ENCODE measurements at places on chromosomes 1 and 21.

- DNase-seq, result no peak
Observed at GRCh38 chr21:31913182-31913608, 40.4 kb downstream of the HUNK start.

DNA sequence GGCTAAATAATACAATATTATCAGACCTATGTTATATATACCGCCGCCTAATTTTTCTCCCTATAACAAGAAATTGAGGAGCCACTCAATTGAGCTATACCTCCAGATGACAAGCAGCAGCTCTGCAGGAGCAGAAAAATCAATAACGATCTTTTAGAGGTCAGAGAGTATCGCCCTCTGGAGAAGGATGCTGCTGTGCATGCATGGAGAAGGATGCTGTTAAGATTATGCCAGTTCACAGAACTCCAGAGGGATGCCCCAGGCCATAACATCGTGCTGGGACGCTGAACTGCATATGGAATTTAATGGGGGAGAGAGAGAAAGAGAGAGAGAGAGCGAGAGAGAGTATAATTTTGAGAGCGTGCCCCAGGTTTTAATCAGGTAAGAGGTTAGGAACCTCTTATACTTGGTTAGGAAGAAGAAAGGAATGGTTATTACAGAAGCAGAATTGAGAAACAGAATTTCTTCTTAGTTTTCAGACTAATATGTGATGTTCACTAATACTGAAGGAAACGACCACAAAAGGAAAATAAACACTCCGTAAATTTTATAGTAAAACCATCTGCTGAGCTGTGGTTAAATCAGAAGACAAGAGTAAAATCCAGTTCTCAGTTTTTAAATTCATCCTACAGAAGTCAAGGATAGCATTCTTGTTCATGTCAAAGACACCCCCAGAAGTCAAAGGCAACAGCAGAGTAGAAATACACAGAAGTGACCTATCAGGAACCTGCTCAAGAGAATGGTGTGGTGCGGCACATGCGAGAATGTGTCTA, 111.1 kb downstream of the SMYD2 start:
- no peak for DNase-seq

DNA sequence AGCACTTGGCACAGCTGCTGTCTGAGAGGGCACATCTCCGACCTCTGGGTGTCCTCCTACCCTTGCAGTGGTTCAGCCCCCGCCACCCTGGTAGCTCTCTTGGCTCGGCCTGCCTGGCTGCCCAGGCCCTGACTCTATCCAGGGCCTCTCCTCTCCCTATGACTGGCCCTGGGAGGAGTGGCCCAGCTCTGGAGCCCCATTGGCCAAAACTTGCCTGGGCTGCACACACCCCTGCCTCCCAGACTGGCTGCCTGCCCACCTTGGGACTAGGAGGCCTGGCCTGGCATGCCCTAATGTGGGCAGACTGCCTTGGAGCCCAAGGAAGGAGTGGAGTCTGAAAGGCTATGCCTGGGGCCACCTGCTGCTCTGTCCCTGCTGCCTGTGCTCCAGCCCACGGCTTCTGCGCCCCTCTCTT, 33.6 kb downstream of the ACOT11 start:
- DNase-seq, result no peak

DNA sequence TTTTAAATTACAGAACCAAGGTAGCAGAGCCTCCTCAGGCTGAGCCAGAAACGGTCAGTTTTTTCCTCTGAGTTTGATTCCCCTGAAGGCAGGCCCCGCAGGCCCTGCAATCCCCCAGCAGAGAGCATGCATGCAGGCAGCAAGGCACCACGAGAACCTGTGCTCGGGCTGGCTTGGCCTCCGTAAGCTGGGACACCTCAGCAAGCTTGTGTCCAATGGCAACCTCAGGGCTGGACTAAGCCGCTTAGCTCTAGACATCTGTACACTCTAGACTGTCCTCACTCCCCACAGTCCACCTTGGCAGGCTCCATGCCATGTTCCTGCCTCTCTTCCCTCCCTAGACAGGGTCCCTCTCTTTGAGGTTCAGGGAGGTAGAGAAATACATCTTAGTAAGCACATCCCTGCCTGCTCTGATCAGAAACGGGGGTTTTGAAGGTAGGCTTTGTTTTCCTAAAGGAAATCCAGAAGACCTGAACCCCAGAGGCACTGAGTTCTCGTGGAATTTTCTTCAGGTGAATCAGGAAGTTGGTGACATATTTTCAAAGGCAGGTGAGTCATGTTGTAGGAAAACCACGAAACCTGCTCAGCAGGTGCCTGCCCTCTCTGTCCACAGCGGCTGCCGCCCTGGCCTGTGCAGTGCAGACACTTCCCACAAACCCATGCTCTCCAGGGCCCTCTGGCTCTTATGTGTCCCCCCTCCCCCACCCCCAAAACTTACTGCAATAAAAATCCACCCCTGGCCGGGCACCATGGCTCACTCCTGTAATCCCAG, 7.0 kb downstream of the TMEM63A start:
- DNase-seq, result no peak

- no peak for DNase-seq
Observed at GRCh38 chr21:33801424-33802405, 113.9 kb downstream of the ATP5PO start.

All from stimulated activated CD4-positive, alpha-beta T cell treated with anti-CD3 and anti-CD28 coated beads, Interleukin-12 subunit alpha, Interleukin-12 subunit beta, amount 100 ng/mL, for 24 hours (primary cell).